ENCODE measurements at places on chromosomes 1 and 21. TPM values are rescaled to one million over a fixed set of nuclear protein-coding genes. Genes with fewer than 3 reads are reported as not detected.

RAVER2 gene
- total RNA-seq = 16.4 TPM

DNAI4 gene
- total RNA-seq = 9.6 TPM

GRCh38 chr1:29901624-29902325 is 665.5 kb downstream of the PTPRU start:
- H3K4me1 ChIP-seq = no peaks in the 10 kb centered on the region
- H3K27me3 ChIP-seq = peaks cover 36% of the 10 kb centered on the region
- no peak for DNase-seq
- no peaks in the 10 kb centered on the region for H3K36me3 ChIP-seq
- no peak overlapping the region for H3K27ac ChIP-seq
- no peak overlapping the region for H3K4me3 ChIP-seq

- H3K4me3 ChIP-seq = no peak overlapping the region
- H3K36me3 ChIP-seq = no peaks in the 10 kb centered on the region
- H3K27me3 ChIP-seq = no peaks in the 10 kb centered on the region
- DNase-seq = no peak
- peak overlapping the region; percentile 41 for H3K27ac ChIP-seq
- H3K4me1 ChIP-seq = peaks cover 24% of the 10 kb centered on the region
Observed at GRCh38 chr1:8892026-8892425, 13.5 kb upstream of the ENO1 start.

DNA sequence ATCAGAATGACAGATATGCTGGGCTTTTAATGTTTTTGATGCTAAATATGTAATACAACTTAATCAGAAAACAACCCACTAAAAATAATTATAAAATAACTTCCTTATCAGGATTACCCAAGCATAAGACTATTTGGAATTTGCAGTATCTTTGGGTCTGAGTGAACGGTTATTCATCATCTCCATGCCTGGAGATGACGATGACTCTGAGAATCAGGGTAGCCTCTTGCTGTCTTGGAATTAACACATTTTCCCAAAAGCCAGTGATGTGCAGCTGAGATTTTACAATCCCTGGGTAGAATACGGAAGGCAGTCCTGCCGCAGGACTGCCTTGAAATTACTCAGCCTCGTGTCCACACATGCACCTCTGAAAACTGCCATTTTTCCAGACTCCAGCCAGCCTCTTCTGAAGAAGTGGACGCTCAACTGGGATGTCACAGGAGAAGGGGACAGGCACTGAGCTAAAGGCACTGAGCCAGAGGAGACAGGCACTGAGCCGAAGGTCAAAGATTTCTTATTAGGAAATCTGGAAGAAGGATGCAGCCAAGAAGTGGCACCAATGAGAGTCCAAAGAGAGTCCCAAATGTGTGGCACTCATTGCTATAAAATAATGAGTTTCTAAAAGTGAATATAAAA is 85.5 kb downstream of the PGBD5 start:
- peaks cover 5% of the 10 kb centered on the region for H3K27me3 ChIP-seq
- no peak overlapping the region for H3K27ac ChIP-seq
- H3K4me3 ChIP-seq = no peak overlapping the region
- peaks cover 9% of the 10 kb centered on the region for H3K4me1 ChIP-seq
- peaks cover 4% of the 10 kb centered on the region for H3K36me3 ChIP-seq
- no peak for DNase-seq

- H3K27me3 ChIP-seq = peaks cover 18% of the 10 kb centered on the region
- H3K36me3 ChIP-seq = no peaks in the 10 kb centered on the region
- no peak overlapping the region for H3K27ac ChIP-seq
- DNase-seq = no peak
Observed at GRCh38 chr1:201399352-201400126, 415 bp upstream of the LAD1 start.

- H3K36me3 ChIP-seq = no peaks in the 10 kb centered on the region
- H3K4me1 ChIP-seq = no peaks in the 10 kb centered on the region
- H3K27me3 ChIP-seq = peaks cover 3% of the 10 kb centered on the region
- H3K27ac ChIP-seq = no peak overlapping the region
- no peak overlapping the region for H3K4me3 ChIP-seq
Observed at GRCh38 chr1:112059679-112060078, 70.2 kb upstream of the KCND3 start.

DNA sequence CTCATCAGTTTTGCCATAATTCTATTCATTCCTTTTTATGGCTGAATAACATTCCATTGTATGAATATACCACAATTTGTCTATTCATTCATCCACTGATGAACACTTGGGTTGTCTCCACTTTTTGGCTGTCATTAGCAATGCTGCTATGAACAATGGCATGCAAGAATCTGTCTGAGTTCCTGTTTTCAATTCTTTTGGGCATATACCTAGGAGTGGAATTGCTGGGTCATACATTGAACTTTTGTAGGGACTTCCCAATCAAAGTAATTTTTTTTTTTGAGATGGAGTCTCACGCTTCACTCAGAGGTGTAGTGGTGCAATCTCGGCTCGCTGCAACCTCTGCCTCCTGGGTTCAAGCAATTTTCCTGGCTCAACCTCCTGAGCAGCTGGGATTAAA is 34.9 kb downstream of the AADACL4 start:
- H3K4me1 ChIP-seq = no peaks in the 10 kb centered on the region
- DNase-seq = no peak
- H3K27me3 ChIP-seq = peaks cover 6% of the 10 kb centered on the region
- H3K36me3 ChIP-seq = no peaks in the 10 kb centered on the region
- H3K27ac ChIP-seq = no peak overlapping the region

- no peak overlapping the region for H3K4me3 ChIP-seq
- H3K4me1 ChIP-seq = peaks cover 64% of the 10 kb centered on the region
- peaks cover 27% of the 10 kb centered on the region for H3K36me3 ChIP-seq
- DNase-seq = no peak
- no peaks in the 10 kb centered on the region for H3K27me3 ChIP-seq
Observed at GRCh38 chr1:33155877-33156538, 25.8 kb downstream of the TRIM62 start.
